ENCODE measurements at places on chromosomes 2 and 18.

DNA sequence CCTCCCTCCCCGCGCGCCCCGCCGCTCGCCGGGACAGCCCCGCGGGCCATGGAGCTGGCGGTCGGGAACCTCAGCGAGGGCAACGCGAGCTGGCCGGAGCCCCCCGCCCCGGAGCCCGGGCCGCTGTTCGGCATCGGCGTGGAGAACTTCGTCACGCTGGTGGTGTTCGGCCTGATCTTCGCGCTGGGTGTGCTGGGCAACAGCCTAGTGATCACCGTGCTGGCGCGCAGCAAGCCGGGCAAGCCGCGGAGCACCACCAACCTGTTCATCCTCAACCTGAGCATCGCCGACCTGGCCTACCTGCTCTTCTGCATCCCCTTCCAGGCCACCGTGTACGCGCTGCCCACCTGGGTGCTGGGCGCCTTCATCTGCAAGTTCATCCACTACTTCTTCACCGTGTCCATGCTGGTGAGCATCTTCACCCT lies 865 bp downstream of the GALR1 start:
- no peaks in the 10 kb centered on the region for H3K27me3 ChIP-seq
- H3K4me3 ChIP-seq, result no peak overlapping the region
- no peak for DNase-seq

- no peaks in the 10 kb centered on the region for H3K27me3 ChIP-seq
- DNase-seq, result no peak
- H3K36me3 ChIP-seq, result no peaks in the 10 kb centered on the region
Measured at GRCh38 chr18:45608400-45608799, 6.9 kb upstream of the SLC14A2 start.

- H3K27ac ChIP-seq, result no peak overlapping the region
- H3K27me3 ChIP-seq, result no peaks in the 10 kb centered on the region
- no peak for DNase-seq
- H3K4me1 ChIP-seq, result peaks cover 1% of the 10 kb centered on the region
- no peaks in the 10 kb centered on the region for H3K36me3 ChIP-seq
- no peak overlapping the region for H3K4me3 ChIP-seq
Measured at GRCh38 chr2:41827354-41827971, 220.4 kb upstream of the PKDCC start.

GRCh38 chr2:234793212-234793785 lies 158.5 kb upstream of the SH3BP4 start:
- no peaks in the 10 kb centered on the region for H3K36me3 ChIP-seq
- H3K4me3 ChIP-seq, result no peak overlapping the region
- no peak for DNase-seq
- H3K4me1 ChIP-seq, result peaks cover 2% of the 10 kb centered on the region
- H3K27ac ChIP-seq, result no peak overlapping the region

Measured in ovary (tissue), 10 donors.